Activated CD4-positive, alpha-beta memory T cell treated with anti-CD3 and anti-CD28 coated beads for 36 hours (primary cell): ENCODE measurements at places on chromosomes 4 and X. TPM values are rescaled to one million over a fixed set of nuclear protein-coding genes. Genes with fewer than 3 reads are reported as not detected.

The FANCB gene
- total RNA-seq = 12.0 TPM

The UCP1 gene
- not detected for total RNA-seq

The FOXR2 gene
- not detected for total RNA-seq

The GLRA2 gene
- total RNA-seq = not detected

The CABS1 gene
- total RNA-seq = not detected

The RAB39B gene
- 13.6 TPM for total RNA-seq

The SUPT20HL1 gene
- not detected for total RNA-seq

The GABRA4 gene
- not detected for total RNA-seq

The ZNF157 gene
- 0.53 TPM for total RNA-seq

The WNK3 gene
- 0.46 TPM for total RNA-seq

The UGT2A3 gene
- not detected for total RNA-seq

The RBM46 gene
- not detected for total RNA-seq

The ZNF182 gene
- total RNA-seq = 6.5 TPM

The STPG2 gene
- not detected for total RNA-seq

The FGFBP1 gene
- not detected for total RNA-seq

The CYLC1 gene
- not detected for total RNA-seq

The CPLX1 gene
- total RNA-seq = 0.61 TPM

The SMAD1 gene
- 2.9 TPM for total RNA-seq

The NPNT gene
- total RNA-seq = not detected

The CCKAR gene
- total RNA-seq = not detected

The FAM114A1 gene
- 0.65 TPM for total RNA-seq

The ETDB gene
- total RNA-seq = not detected

The SPANXB1 gene
- total RNA-seq = not detected

The P2RY8 gene
- 32.7 TPM for total RNA-seq

The NAP1L2 gene
- total RNA-seq = 2.9 TPM

The GAGE2A gene
- total RNA-seq = not detected

The SPANXA1 gene
- not detected for total RNA-seq

The ACE2 gene
- total RNA-seq = not detected

The GALNTL6 gene
- not detected for total RNA-seq

The OTUD6A gene
- total RNA-seq = not detected
